ENCODE measurements at places on chromosomes 1 and 21.

GRCh38 chr1:179966551-179966950 lies 11.9 kb downstream of the CEP350 start:
- DNase-seq: no peak

DNA sequence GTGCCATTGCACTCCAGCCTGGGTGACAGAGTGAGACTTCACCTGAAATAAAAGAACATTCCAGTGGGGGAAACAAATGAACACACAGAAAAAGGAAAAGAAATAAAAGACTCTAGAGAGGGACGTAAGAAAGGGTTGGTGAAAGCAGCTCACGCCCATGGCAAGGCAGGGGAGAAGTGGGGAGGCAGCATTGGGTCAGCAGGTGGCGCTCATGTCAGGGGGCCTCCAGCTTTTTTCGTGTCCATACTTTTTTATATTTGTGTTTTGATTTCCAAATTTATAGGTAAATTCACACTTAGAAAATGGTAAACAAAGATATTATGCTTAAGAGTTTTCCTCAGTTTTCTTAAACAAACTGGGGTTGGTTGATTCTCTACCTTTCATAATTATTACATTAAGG lies 45.5 kb downstream of the VPS13D start:
- DNase-seq: no peak

DNA sequence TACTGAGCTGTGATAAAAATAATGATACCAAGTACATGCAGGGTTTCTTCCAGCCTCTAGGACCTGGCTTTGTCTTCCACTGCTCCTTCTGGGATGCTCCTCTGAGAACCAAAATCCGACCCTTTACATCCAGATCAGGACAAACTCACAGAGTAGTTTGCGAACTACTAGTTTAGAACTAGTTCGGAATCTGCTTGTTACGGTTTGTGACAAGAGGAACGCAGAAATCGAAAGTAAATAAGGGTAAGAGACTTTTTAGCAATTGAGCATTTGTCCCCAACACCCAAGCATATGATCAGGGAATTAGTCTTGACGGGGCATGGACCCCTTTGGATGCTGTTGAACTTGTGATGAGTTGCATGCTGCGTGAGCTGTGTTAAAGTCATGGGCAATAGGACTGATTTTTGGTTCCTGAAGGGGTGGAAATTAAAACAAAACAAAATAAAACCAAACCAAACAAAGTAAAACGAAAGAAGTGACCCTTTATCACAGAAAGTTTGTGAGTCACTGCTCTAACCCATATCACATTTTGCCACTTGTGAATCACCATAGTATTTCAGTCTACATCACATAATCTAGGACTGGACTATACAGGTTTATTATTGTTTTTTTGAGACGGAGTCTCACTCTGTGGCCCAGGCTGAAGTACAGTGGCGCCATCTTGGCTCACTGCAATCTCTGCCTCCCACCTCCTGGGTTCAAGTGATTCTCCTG lies 35.7 kb upstream of the ERRFI1 start:
- no peak for DNase-seq

DNA sequence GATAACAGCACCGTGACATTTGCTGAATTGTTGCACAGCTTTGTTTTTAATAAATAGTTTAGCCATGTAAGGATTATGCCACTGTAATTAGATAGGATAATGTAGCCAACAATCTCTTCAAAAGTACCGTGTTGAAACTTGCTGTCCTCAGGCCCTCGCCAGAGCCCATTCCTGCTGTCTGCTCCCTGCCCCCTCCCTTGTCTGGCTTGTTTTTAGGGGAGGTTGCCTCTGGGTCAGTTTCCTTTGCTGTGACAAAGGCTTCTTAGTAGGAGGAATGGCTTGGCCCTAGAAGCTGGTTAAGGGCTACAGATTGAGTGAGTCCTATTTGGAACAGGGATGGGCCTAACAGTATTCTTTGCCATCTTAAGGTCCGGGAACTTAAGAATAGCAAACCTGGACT lies 107.9 kb downstream of the LMO4 start:
- no peak for DNase-seq

GRCh38 chr1:177257128-177257527 lies 86.4 kb downstream of the BRINP2 start:
- DNase-seq: no peak

- peak; percentile 64 for DNase-seq
Observed at GRCh38 chr1:204207136-204207616, 6.6 kb downstream of the GOLT1A start.

DNA sequence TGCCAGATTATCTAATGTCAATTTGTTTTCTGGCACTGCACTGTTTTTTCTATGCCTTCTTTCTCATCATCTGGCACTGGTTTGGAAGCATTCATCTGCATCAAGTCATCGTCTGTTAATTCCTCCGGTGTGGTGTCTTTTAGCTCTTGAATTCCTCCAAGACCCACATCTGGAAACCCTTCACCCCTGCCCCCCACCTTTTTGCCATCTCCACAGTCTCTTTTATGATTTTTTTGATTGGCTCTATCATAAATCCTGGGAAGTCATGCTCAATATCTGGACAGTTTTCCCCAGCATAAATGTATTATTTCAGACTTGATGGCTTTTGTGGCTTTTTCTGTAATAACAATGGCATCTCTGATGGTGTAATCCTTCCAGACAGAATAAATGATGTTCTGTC lies 10.4 kb upstream of the KCNK1 start:
- no peak for DNase-seq

DNA sequence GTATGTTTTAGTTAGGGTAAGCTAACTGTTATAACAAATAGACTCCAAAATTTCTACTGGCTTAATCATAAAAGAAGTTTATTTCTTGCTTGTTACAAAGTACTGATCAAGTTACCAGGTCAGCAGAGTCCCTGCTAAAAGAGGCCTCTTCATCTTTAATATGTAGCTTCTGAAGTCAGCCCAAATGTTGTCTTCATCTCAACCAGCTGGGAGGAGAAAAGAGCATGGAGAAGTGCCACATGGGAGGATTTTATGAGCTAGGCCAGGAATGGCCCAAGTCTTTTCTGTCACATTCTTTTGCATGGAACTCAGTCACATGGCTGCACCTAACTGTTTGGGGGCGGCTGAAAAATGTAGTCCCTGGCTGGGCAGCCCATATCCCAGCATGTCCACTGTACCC lies 63.2 kb upstream of the APOBEC4 start:
- no peak for DNase-seq

- DNase-seq: no peak
Observed at GRCh38 chr1:89761901-89762300, 58.9 kb upstream of the LRRC8D start.

DNA sequence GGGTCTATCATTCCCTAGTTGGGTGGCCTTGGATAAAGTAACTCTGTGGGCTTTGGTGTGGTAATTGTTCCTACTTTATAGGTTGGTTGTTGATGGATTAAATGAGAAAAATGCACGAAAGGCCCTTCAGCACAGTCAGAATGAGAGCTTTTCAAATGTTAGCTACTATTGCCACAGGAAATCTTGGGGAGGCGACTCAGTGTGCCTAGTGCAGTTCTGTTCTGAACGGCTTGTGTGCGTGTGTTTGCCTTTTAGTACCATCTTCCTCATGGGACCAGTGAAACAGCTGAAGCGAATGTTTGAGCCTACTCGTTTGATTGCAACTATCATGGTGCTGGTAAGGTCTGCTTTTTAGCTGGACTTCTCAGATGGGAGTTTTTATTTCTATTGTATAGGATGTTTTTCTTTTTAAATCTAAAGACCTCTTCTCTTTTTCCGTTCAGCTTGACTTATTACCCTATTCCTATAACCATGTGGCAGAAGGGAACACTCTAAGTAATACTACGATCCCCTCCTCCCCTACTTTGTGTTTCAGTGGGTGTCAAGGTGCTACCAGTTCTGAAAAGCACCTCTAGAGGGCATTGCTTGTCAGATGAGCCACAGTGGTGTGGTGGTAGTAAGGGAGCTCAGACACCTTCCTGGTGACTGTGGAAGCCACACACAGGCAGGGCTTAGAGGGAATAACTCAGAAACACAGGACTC lies 9.2 kb downstream of the SFT2D2 start:
- DNase-seq: peak; percentile 58

DNA sequence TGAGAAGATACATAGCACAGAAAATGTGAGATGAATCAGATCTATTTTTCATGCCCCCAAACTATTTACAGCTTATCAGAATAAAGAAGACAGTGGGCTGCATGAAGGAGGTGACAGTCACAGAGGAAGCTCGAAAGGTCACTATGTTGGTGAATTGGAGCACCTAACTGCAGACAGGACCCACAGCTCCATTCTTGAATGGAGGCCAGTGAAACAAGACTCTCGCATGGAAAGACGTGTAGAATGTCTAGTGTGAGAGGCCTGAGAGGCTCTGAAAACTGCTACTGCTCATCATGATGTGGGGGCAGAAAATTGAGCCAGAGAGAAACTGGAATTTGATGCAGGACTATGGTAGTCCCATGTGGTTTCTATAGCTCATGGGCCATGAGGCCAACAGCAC lies 60.3 kb upstream of the CCDC190 start:
- DNase-seq: no peak

DNA sequence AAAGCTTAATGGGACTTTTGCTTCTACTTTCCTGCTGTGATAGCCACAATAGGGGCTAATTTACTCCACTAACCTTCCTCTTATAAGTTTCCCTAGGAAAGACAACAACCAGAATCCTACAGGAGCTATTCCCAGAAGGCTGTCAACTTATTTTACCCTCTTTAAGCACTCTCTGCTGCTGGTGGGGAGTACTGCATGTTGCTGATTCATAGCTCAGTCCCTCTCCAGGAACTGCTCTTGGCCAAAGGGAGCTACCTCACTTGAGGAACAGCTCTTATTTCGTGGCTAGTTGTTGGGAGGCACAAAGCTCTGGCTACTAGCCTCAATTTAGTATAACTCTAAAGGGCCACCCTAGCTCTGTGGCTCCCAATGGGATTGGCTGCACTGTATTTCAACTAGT lies 37.2 kb downstream of the ADSS2 start:
- DNase-seq: no peak

DNA sequence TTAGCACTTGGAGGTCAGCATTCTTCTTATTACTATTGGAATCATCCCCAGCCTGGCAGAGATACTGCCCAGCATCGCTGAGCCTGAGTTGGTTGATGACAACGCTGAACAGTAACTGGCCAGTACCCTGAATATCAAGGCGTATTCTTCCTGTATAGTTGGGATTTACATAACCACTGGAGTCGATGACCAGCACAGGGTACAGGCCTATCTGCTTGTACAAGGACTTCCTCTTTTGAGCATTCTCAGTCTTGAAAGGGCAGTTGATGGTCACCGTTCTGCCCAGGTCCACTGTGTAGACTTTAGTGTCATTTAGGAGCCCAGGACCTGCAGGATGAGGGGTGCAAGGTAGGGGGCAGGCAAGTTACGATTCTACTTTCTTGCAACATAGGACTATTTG lies 8.8 kb downstream of the PIGR start:
- DNase-seq: no peak

GRCh38 chr1:14142397-14143100 lies 442.6 kb downstream of the PRDM2 start:
- DNase-seq: no peak

DNA sequence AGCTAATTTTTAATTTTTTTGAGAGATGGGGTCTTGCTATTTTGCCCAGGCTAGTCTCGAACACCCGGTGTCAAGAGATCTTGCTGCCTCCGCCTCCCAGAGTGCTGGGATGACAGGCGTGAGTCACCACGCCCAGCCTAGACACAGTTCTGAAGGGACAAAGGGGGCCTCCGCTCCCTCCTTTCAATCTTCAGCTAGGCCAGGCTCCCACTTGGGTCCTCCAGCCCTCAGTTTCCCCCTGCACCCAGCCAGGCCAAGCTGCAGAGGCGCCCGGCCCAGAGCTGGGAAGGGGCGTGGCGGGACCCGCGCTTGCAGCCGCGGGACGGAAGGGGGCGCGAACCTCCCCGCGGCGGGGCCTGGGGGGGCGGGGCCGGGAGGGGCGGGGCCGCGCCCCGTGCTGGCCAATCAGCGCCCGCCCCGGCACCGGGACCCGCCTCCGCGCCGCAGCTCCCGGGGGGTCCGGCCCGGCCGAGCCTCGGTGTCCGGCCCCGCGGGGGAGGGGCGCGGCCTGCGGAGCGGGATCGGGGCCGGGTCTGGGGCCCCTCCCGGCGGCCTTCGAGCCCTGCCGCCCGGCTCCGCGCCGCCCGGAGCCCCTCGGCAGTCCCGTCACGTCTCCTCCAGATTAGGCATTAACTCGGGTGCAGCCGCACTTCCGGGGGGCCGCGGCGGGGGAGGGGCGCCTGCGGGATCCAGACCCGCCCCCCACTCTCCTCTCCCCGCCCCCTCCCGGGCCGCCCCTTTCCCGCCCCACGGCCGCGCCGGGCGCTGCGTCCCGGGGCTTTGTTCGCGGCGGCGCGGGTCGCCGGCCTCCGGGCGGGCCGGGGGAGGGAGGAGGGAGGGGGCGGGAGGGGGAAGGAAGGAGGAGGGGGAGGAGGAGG lies 559 bp upstream of the AGRN start:
- DNase-seq: peak; percentile 80

DNA sequence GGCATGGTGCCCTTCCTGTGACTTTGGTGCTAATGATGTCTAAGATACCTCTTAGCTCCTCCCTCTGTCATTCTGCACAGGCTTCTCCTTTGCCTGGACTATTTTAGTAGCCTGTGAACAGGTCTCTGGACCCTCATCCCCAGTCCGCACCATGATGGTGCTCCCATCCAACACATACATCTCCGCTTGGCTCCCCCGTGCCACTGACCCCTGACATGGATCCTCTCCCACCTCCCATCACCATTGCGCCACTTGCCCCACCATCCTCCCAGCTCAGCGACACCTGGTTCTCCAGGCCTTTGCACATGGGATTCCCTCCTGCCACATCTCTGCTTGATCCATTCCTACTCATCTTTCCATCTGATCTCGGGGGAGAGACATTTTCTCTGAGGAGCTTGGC lies 33.9 kb downstream of the RUNX3 start:
- no peak for DNase-seq

- no peak for DNase-seq
Observed at GRCh38 chr1:21704145-21704544, 35.0 kb upstream of the RAP1GAP start.
